Astrocyte (in vitro differentiated cells and primary cell): ENCODE measurements at places on chromosomes 2 and 18. TPM values are rescaled to one million over a fixed set of nuclear protein-coding genes. Genes with fewer than 3 reads are reported as not detected.

DNA sequence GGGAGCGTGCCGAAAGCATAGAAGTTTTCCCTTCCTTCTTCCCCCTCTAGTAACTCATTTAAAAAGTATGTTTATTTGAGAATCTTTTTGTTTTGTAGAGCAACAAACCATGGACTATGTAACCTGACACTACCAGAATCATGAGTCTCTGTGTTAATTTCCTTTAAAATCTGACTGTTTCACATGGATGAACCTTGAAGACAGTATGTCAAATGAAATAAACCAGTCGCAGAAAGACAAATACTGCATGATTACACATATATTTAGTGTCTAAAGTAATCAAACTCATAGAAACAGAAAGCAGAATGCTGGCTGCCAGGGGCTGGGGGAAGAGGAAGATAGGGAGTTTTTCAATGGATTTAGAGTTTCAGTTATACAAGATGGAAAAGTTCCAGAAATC lies 32.3 kb downstream of the PTPN2 start:
- DNase-seq: peak; percentile 10

Gene TAF4B
- 3.0 and 3.2 TPM in 2 replicates for total RNA-seq

Gene KLHL14
- 0.39 and 0.43 TPM in 2 replicates for total RNA-seq

DNA sequence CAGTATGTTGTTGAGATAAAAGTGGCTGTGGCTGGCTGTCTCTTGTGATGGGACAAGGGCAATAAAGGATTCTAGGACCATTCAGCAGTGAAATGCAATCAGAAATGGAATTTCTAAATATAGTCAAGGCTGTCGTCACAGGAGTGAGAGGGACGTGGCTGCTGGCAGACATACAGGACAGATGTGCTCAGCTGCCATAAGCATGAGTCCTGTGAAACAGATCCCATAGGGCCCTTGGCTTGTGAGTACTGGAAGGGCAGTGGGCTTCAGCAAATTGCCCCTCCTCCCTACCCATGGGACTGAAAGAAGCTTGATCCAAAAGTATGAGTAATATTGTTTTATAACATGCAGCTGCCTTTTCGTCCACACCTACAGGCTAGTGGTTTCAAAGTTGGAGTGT lies 4.2 kb upstream of the CNNM3 start:
- DNase-seq: peak; percentile 9

DNA sequence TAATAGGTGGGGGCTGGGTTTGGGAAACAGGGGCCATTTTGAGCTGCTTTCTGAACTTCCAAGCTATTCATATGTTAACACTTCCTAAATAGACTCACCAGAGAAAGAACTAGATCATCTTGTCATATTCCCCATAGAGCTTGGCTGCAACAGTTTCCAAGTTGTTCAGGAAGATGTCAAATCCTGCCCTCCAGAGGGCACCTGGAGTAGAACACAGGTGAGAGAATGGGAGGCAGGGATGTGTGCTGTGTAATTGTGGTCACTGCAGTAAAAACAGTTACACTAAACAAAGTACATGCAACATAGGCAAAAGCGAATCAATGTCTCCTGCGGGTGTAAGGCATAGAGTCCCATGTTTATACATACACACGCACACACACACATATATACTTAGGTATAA lies 34.5 kb upstream of the LRRC30 start:
- no peak for DNase-seq

Gene PXDN
- 417 and 467 TPM in 2 replicates for total RNA-seq

Gene POU3F3
- total RNA-seq: 0.09 TPM in 1 of 2 replicates, not detected in the other

Gene VSNL1
- total RNA-seq: 0.61 and 2.4 TPM in 2 replicates

DNA sequence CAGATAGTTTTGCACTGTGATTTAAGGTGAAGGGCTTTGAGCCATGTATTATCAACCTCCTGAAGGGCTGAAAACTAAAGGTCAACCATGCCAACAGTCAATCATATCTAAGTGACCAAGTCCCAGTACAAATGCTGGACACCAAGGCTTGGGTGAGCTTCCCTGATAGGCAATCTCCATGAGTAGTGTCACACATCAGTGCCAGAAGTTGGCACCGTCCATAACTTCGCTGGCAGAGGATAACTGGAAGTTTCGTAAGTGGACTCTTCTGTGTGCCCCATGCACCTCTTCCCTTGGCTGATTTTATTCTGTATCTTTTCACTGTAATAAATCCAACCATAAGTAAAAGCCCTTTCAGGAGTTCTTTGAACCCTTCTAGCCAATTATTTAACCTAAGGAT lies 13.2 kb downstream of the REV1 start:
- no peak for DNase-seq

Gene PROC
- 1.0 and 1.5 TPM in 2 replicates for total RNA-seq

Gene TMEM163
- total RNA-seq: 0.12 and 0.18 TPM in 2 replicates

GRCh38 chr18:44859751-44860439 lies 179.2 kb downstream of the SETBP1 start:
- no peak for DNase-seq

DNA sequence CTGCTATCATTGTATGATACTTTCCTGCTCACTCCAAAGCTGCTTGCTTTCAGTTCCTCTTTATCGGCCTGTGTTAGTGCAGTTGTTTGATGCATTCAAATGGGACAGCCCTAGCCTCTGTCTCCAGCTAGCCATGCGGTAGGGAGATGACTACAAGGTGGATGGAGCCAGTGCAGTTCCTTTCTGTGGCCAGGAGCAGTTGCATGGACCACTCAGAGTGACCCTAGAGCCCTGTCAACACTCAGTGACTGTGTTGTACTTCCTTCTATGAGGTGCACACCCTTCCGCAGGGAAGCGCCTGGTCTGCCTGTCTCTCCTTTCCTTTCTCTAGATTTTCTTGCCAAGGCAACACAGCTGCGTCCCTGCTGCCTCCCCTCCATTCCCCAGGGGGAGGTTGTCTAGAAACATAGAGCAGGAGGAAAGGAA lies 33.8 kb downstream of the KCNS3 start:
- DNase-seq: no peak

Gene LRRTM4
- 0.59 and 0.89 TPM in 2 replicates for total RNA-seq

- DNase-seq: no peak
These were observed 116.3 kb downstream of the ZBTB7C start for GRCh38 chr18:48292782-48293424.

DNA sequence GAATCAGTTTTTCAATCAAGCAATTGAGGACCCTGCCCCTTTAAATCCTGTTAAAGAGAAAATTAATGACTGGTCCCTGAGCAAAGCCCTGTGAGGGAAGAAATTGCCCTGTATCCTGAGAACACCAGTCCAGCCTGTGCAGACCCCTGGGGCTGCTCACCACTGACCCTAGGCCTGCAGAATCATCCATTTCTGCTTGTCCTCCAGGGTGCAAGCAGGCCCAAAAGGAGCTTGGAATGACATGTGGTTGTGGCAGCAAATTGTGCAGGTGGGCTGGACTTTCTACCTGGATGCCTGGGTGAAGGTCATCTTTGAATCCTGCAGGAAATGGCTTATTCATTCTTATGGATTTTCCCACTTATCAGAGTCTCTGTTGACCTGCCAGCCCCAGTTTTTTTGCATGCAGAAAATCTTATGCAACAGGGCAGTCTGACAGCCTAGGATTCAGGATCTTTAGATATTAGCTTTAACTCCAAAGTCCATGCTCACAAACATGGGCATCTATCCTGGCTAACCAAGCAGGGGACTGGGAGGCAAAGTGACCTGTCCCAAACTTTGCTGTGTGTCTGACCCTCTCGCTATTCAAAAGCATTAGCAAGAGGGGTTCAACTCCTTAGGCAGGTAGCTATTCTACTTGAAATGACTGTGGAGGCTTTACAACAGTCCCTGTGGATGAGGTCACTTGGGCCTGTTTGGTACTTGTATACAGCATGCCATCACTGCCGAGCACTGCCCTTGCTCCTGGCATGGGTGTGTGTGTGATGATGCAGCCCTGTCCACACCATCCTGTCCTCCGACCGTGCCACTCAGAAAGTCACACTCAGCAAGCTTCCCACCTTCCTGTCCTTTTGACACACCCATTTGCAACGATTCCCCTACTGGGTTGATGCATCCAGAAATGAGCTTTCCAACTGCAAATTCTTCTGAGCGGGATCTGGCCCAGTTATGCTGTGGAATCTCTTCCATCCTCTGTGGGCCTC lies 85.3 kb downstream of the CAPN13 start:
- no peak for DNase-seq

DNA sequence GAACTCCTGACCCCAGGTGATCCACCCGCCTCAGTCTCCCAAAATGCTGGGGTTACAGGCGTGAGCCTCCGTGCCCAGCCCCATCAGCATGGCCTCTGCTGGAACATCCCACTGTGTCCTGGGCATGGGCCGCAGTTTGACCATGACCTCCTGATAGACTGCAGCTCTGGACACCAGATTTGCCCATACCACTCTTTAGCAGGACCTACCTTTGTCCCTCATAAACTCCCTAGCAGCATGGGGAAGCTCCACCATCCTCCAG lies 92.6 kb downstream of the MYCN start:
- DNase-seq: no peak

- DNase-seq: no peak
These were observed 109.2 kb upstream of the OTX1 start for GRCh38 chr2:62941413-62941812.

- no peak for DNase-seq
These were observed 77.9 kb upstream of the ARL5A start for GRCh38 chr2:151905963-151906632.

Gene HOXD13
- not detected in 2 replicates for total RNA-seq

Gene MBD5
- total RNA-seq: 52.8 and 53.6 TPM in 2 replicates

- DNase-seq: no peak
These were observed 11.2 kb downstream of the RHBDD1 start for GRCh38 chr2:226847090-226847489.
